ENCODE measurements at places on chromosomes 1 and 21.

- no peak for DNase-seq
These were observed 4.7 kb downstream of the HMGN2 start for GRCh38 chr1:26476958-26477357.

DNA sequence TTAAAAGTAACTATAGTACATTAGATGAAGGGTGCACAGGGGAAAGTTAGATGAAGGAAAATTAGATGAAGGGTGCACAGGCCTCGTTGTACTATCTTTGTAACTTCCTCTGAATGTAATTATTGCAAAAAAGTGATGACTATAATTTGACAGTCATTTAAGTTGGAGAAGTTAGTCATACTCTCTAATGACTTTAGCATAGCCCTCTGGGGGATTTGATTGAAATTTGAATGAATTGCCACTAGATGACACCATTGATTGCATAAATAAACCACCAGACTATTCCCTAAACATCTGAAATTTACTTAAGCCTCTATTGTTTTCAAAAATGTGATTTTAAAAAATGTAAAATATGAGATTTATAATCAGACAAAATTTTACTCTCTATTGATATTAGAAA lies 102.6 kb downstream of the TPR start:
- DNase-seq: peak; percentile 19

GRCh38 chr1:101235696-101236515 lies 913 bp upstream of the S1PR1 start:
- DNase-seq: peak; percentile 64

- DNase-seq: peak; percentile 71
These were observed 24.7 kb downstream of the CDK18 start for GRCh38 chr1:205528887-205529825.

DNA sequence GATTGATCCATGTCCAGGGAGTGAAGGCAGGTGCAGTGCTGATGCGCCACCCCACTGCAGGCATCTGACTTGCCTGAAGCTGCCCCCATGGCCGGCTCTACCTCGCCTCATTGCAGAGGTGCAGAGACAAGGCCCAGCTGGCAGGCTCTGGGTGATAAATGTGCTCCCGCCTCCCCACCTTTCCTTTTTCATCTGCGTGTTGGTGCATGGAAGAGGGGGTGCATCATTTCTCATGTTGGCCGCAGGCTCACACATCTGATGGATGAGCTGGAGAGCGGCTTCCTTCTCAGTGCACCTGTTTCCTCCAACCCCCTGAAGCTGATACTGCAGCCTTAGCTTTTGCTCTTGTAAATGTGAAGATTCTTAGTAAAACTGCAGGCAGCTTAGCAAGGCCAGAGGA lies 306.0 kb upstream of the KAZN start:
- no peak for DNase-seq

- DNase-seq: no peak
These were observed 398.5 kb downstream of the NUF2 start for GRCh38 chr1:163720294-163720693.

DNA sequence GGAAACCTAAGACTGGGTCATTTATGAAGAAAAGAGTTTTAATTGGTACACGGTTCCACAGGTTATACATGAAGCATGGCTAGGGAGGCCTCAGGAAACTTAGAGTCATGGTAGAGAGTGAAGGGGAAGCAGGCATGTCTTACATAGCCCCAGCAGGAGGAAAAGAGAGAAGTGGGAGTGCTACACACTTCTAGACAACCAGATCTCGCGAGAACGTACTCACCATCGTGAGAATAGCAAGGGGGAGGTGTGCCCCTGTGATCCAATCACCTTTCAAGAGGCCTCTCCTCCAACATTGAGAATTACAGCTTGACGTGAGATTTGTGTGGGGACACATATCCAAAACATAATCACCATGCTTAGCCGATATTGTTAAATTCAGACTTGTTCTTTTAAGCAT lies 62.8 kb downstream of the DYRK1A start:
- no peak for DNase-seq

GRCh38 chr1:43366179-43366578 lies 1.6 kb downstream of the ELOVL1 start:
- DNase-seq: no peak

DNA sequence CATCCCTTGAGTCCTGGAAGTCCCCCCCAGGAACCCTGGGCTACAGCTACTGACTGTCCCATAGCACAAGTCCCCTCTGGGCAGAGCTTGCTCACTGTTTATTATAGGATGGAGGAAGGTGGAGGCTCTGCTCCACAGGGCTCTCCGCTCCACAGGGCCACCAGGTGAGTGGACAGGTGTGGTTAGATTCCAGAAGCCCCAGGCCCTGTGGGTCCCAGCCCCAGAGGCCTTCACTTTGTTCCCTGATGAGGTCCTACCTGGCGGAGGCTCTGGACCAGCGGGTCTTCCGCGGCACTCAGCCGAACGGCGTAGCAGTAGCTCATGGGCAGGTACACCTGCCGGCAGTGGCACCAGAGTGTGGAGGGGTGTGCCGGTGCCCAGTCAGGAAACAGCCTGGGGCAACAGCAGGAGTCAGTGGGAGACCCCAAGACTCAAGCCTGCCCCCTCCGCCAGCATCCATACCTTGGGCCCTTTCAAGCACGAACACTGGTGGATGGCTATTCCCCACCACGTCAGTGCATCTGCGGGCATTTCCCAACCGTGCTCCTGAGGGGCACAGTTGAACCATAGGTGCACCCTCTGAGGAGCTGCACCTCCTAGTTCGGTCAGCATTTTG lies 12.3 kb downstream of the LSS start:
- DNase-seq: no peak

- DNase-seq: no peak
These were observed 12.2 kb upstream of the FAM167B start for GRCh38 chr1:32234792-32235191.

- peak; percentile 60 for DNase-seq
These were observed 684 bp downstream of the SLC2A1 start for GRCh38 chr1:42957880-42958487.

GRCh38 chr1:198619375-198620140 lies 19.3 kb upstream of the PTPRC start:
- peak; percentile 42 for DNase-seq

DNA sequence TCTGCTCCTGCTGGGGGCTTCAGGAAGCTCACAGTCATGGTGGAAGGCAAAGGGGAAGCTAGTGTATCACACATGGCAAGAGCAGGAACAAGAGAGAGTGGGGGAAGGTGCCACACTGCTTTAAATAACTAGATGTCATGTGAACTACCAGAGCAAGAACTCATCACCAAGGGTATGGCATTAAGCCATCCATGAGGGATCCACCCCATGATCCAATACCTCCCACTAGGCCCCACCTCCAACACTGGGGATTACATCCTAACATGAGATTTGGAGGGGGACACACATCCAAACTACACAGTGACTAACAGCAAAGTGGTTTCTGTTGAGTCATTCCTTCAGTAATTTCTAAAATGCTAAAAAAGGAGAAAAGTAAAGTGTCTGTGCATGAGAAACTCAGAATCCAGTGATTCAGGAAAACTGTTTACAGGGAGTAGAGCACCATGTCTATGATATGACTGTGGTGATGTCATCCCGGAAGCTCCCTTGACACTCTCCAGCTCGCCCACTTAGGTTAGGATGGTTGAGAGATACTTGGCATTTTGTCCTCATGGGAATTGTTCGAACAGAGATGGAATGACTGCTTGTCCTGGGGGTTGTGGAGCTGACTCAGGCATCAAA lies 50.3 kb downstream of the CHD1L start:
- no peak for DNase-seq

DNA sequence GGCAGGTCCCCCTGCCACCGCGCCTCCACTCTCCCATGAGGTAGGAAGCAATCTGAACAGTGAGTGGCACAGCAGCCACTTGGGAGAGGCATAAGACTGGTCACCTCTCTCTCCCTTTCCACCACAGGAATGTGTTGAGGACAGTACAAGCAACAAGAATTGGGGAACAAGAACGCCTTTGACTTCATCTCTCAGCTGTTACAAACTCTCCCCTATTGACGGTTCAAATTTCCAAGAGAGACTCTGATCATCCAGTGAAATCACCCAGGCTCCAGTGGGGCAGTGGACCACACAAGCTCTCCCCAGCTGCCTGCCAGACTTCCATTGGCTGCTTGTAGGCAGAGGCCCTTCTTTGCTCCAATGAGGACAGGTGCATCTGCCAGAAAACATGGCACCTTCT lies 249.9 kb upstream of the JUN start:
- DNase-seq: no peak

DNA sequence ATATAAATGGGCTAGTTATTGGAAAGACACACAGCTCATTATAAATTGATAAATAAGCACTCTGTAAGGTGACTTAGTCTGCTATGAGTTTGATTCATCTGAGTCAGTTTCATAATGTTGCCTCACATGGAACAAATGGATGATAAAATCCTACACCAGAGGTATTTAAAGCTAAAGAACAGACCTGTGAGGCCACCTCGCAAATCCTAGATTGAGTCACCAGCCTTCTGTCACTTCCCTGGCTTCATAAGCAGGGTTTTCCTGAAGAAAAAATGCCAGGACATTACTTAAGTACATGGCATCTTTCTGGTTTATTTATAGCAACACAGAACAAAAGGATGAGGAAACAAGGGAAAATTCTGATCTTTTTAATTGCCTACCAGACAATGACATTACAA lies 18.4 kb downstream of the CD2 start:
- DNase-seq: no peak

GRCh38 chr1:98342566-98342965 lies 319.0 kb upstream of the SNX7 start:
- DNase-seq: no peak

- DNase-seq: no peak
These were observed 254.4 kb upstream of the GJB5 start for GRCh38 chr1:34500451-34500850.

- no peak for DNase-seq
These were observed 139.1 kb downstream of the DUSP10 start for GRCh38 chr1:221602830-221603229.

GRCh38 chr21:41166884-41167283 lies 1.1 kb upstream of the BACE2 start:
- DNase-seq: no peak

- DNase-seq: no peak
These were observed 1.7 kb downstream of the SNAP47 start for GRCh38 chr1:227736814-227737432.

- peak; percentile 5 for DNase-seq
These were observed 234.6 kb upstream of the JUN start for GRCh38 chr1:59018446-59018845.

DNA sequence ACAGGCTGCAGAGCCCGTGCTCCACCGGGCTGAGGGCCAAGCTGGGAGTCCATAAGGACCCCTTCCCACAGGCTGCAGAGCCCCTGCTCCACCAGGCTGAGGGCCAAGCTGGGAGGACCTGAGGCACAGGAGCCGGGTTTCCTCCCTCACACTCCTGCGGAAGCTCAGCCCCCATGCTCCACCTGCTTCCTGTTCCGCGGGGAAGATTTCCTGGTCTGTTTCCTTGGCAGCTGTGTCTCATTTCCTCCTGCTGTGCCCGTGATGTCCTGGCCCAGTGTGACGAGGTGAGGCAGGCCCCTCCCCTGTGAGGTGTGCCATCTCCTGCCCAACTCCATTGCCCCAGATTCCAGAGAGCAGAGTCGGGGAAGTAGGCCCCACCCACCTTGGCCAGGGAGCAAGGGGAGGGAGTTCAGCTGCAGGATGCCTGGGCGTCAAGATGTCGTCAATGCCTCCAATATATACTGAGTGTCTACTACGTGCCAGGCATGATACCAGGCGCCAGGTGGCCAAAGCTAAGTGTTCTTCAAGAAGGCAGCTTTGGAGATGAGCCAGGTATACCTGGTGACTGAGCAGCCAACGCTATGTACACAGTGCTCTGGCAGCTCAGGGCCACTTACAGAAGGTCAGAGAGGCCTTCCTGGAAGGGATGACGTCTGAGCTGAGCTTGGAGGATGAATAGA lies 58.8 kb downstream of the NAV1 start:
- no peak for DNase-seq

- no peak for DNase-seq
These were observed 70.4 kb upstream of the SSBP3 start for GRCh38 chr1:54476530-54477109.

- no peak for DNase-seq
These were observed 22.3 kb downstream of the NAV1 start for GRCh38 chr1:201561195-201561564.

DNA sequence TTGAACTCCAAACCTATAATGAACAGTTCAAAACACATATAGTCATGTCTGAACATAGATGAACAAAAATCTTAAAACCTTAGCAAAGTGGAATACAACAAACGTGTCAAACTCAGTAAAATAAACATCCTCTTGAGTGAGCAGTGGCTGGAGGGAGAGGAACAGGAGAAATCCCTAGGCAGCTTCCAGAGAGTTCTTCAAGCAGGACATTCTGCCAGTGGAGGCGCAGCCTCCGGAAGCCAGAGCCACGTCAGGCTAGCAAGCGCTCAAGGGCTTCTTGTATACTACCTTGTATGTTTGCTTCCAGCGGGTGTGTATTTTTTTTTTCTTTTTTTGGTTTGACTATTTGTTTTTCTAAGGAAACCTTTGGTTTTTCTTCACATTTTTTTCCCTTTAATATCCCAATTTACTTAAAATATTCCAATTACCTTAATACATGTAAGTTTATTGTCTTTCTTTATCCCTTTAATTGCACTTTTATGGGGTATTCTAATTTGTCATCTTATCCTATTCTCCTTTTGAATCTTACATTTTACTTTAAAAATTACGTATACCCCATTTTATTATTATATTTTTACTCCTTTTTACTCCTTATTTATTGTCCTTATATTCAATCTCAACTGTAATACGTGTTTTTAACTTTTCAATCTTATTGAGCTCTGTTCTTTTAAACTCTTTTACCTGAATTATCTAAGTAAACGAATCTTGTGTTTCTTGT lies 42.0 kb downstream of the COLGALT2 start:
- no peak for DNase-seq

DNA sequence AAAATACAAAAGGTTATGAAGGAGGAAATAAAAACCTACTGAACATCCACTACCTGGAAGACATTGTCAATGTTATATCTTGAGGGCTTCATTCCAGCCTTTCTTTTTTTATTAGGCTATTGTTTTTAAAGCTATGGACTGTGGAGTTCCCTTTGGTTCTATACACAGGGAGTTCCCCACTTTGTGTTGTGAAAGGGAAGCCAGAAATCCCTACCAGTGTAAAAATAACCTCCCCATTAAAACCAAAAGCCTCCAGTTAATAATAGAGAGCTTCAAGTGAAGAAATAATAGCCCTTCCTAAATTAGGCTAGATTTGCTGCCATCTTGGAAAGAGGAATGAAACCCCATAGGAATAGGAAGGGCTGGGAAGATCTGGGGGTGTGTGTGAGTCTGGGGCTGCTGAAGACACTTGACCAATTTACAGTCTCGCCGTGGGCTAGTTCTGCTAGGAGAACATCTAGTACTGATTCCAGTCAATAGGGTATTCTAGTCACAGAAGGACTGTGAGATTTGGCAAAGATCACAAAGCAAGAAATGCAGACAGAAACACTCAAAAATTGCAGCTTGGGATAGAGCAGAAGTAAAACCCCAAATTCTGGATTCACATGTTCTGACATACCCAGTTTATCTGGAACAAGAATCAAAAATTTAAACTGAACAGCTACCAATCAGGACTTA lies 32.4 kb upstream of the PTGFRN start:
- DNase-seq: no peak

- DNase-seq: no peak
These were observed 111.2 kb upstream of the CTTNBP2NL start for GRCh38 chr1:112284796-112285195.
